DMS53 (cell line): ENCODE measurements at places on chromosomes 2 and 18.

DNA sequence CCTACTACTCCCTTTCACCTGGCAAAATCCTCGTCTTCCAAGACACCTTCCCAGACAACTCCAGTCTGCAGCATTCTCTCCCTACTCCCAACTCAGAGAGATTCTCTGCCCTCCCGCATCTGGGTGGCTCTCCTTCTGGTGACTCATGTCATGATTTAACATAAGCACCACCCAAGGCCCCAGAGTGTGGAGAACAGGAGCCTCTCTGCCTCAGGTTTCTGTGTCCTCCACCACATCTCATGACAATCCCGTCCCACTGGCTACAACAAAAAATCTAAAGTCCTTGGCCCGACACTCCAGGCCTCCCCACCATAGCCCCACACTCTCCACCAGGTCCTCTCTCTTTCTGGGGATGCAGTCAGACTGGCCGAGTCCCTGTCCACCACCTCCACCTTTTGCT is 197.1 kb downstream of the BCL11A start:
- no peak for DNase-seq

DNA sequence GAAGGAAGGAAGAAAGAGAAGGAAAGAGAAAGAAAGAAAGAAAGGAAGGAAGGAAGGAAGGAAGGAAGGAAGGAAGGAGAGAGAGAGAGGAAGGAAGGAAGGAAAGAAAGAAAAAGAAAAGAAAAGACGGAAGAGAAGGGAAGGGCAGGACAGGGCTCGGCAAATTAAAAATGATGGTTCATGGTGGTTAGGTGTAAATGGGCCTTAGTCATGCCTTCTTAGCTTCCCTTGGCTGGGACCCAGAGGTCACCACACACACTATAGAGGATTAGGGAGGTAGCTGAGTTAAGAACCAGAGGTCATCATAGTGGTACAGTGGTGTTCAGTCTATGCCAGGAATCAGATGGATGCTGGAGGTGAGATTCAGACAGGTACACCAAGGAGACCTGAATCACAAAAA is 9.3 kb upstream of the ATL2 start:
- DNase-seq, result peak; percentile 16

GRCh38 chr2:147025646-147026585 is 818.9 kb upstream of the ACVR2A start:
- peak; percentile 19 for DNase-seq

DNA sequence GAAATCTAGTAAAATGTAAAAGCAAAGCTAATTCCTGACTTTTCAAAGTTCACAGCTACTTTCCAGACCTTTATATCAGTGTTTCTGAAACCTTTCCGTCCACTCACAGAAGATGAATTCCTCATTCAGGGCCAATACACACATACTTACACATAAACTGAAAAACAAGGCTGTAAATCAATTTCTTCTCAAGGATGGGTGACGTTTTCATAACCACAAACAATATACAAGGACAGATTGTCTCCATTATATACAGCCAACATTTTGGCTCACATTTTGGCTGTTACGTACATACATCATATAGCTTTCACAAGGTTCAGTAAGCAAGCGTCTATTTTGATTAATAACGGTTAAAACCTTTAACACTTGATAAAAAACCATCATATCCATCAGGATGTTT is 1.4 kb downstream of the RPRD1A start:
- DNase-seq, result no peak

DNA sequence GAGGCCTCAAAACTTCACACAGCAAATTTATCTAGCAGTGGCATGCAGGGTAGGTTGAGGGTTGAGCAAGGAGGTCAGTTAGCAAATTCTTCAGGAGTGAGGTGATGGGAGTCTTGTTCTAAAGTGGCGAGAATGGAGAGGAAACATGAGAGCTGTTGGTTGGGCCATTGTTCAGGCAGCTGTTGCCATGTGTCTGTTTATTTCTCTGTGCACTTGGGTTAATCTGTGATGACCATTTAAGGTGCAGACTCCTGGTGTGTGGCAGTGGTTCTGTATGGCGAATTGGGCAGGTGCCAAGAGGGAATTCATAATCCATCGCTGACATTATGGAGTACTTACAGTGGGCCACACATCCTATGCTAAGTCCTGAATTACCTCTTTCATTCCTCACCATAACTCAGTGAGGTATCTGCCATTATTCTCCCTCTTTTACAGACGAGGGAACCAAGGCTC is 30.4 kb downstream of the TMEM178A start:
- DNase-seq, result peak; percentile 66

GRCh38 chr2:124180635-124181034 is 155.5 kb downstream of the CNTNAP5 start:
- peak; percentile 5 for DNase-seq

GRCh38 chr18:75456199-75456631 is 28.7 kb upstream of the SMIM21 start:
- peak; percentile 43 for DNase-seq

DNA sequence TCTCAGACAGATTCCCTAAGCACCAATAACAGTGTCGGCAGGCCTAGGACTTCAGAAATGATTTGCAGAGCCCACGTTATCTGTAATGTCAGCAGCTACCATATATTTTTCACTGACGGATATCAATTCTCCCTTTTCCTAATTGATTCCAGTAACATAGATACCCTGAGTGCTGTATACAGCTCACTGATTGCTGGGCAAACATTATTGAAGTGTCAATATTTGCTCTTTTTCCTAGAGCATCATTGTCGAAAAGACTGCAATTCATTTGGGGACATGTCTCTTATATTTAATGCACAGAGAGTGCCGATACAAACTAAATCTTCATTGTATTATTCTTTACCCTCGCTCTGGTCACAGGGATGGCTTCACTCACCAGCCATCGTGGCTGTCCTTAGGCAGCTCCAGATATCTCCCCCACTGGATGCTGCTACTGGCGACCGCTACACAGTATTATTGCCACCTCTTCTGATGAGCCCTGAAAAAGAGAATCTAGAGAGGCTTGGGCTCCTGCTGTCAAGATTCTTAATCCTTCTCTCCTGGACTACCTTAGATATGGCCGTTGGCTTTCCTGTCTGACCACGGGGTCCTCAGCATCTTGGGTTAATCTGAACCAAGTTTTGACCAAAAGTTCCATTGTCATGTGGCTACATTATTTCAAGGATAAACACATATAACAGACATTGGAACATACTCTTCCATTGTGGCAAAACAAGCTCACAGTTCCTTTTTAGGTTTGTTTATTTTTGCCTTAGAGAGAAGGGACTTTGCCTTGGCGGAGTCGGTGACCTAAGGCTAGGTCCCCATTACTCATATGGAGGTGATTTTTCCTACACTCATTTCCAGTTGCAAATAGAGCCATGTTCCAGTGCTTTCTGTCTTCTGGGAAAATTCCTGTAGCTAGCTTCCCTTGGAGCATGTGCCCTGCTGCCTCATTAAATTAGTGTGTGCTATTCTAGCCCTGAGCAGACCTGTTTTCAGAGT is 105.4 kb downstream of the CPO start:
- peak; percentile 69 for DNase-seq

DNA sequence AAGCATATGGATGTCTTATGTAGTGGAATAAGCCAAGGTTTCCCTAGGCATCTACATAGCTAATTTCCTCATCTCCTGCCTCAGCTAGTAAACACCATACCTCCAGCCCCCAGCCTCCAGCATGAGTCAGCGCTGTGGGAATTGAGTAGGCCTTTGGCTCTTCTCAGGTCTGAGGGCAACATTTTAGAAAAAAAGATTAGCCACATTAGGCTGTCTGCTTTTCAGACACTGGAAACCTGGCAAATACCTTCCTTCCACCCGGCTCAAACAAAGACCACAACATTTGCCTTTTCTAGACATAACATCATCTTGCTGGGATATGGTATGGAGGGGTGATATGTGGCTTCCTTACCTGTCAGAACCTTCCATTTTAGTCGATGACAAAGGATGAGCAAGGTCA is 6.1 kb upstream of the CCDC195 start:
- DNase-seq, result peak; percentile 7

GRCh38 chr2:142030735-142031134 is 100.1 kb downstream of the LRP1B start:
- no peak for DNase-seq

DNA sequence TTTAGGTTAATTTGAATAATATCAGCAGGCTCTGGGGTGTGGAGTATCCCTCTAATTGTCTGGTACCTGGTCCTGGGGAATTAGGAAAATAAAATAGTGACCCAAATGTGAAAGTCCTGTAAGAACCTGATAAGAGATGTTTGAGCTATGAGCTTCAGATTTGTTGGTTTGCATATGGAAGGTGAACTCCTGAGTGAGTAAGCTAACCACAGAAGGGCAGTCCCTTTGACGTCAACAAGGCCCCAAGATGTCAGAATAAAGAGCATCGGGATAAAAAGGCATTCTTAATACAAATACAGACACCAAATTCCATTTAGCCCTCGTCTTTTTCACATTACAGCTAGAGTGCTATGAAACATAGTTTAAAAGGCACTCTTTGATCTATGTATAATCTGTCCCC is 1366.3 kb upstream of the TMEFF2 start:
- no peak for DNase-seq

DNA sequence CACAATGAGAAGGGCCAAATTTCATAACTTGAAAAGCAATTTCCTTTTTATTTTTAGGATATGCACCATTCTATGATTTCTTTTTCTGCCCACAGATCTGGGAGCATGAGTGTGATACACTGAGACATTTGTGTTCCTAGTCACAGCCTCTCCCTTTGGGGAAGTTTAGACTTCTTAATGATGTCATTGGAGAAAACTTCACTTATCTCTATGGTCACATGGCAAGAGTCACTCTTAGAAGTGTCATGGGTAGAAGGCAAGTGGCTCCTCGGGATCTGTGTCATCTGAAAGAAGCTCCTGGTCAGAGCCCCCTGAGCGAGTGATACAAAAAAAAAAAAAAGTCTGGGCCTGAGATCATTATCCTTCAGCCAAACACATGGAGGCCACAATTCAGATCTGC is 62.5 kb upstream of the LGALSL start:
- DNase-seq, result no peak

GRCh38 chr2:109271920-109272319 is 142.9 kb downstream of the SH3RF3 start:
- no peak for DNase-seq

- DNase-seq, result no peak
Observed at GRCh38 chr2:40611196-40611595, 159.3 kb upstream of the SLC8A1 start.

- DNase-seq, result no peak
Observed at GRCh38 chr2:71926876-71927756, 220.5 kb downstream of the CYP26B1 start.

- DNase-seq, result peak; percentile 53
Observed at GRCh38 chr18:61833387-61833786, 59.4 kb downstream of the RNF152 start.
